ENCODE measurements at places on chromosomes 11 and 22.

DNA sequence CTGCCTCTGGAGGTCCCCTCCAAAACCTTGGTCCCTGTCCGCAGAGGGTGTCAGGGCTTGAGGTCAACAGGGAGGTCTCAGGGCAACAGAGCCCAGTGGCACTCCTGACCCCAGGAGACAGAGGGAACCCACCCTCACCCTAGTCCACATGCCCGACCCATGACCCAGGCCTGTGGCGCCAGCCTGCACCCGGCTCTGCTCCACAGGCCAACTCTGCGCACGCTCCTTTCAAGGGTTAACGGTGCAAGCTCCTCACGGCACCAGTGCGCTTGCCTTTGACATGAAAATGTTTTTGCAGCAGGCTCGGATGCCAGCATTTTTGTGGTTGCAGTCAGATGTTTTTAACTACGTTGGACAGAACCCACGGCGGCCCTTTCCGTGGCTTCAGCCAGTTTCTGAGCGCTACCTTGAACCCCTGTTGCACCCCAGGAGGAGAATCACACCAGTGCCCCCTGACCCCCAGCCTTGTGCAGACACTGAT is 68.6 kb downstream of the CDKN1C start:
- no peak for DNase-seq

GRCh38 chr11:72573072-72573854 is 101.0 kb downstream of the PDE2A start:
- peak; percentile 70 for DNase-seq

DNA sequence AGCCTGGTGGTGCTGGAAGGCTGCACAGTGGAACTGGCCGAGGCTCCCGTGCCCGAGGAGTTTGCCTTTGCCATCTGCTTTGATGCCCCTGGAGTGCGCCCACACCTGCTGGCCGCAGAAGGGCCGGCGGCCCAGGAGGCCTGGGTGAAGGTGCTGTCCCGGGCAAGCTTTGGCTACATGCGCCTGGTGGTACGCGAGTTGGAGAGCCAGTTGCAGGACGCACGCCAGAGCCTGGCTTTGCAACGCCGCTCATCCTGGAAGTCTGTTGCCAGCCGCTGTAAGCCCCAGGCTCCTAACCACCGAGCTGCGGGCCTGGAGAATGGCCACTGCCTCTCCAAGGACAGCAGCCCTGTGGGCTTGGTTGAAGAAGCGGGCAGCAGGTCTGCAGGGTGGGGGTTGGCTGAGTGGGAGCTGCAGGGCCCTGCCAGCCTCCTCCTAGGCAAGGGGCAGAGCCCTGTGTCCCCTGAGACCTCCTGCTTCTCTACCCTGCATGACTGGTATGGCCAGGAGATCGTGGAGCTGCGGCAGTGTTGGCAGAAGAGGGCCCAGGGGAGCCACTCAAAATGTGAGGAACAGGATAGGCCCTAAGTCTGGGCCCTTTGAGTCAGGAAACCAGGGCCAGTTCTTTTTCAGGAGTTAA is 1.9 kb upstream of the SMDT1 start:
- DNase-seq = no peak

- no peak for DNase-seq
These were observed 2.1 kb downstream of the ARAP1 start for GRCh38 chr11:72750086-72750485.

DNA sequence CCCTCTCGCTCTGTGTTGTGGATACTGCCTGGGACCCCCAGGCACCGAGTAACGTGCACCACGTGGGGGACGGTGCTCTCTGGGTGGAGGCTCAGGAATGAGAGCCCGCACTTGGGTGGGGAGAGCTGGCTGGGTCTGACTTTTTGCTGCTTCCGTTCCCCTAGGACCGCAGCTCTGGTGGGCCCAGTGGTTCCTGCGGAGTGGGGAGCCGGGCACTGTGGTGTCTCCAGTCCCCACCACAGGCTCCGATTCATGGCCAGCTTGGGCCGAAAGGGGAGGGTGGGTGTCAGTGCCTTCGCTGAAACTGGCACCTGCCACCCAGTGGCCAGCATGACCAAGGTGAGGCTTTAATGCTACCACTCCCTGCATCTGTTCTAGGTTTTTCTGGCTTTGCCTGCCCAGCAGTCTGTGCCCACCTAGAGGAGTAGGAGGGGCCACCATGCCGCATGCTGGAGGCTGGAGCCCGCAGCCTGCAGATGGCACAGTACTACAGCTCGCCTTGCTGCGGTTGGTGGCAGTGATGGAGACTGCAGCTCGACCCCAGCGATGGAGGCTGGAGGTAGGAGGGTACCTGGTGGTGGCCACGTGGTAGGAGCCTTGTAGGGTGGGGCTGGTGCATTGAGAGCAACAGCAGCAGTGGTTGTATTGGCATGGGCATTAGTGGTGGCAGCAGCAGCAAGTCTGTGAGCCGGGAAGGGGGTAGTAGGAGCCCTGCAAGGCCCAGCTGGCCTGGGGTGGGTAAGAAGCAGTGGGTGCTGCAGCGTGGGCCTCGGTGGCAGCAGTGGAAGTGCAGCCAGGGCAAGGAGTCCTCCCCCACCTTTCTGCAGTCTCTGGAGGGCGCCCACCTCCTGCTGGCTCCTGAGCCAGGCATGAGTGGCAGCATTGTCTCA is 118.8 kb upstream of the VPREB1 start:
- no peak for DNase-seq

GRCh38 chr11:12420040-12420439 is 42.7 kb downstream of the PARVA start:
- no peak for DNase-seq

GRCh38 chr11:28799316-28799715 is 691.1 kb downstream of the METTL15 start:
- DNase-seq = no peak

GRCh38 chr11:68040101-68040956 is 1.5 kb downstream of the TCIRG1 start:
- DNase-seq = no peak

DNA sequence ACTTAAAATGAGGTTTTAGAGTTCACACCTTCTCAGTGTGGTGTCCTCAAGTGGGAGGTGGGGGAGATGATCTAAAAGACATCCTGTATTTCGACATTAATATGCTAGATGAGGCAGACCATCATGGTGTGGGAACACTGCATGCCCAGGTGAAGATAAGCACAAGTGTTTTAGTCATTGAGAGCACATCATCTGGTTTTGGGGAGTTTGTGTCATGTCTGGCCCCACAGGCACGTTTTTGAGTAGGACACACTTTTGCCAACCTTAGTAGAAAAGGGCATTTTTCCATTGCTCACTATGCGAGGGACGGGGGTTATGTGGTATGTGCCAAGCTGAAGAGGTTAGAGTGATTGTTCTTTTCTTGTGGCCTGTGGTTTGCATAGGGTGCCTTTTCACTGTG is 189.3 kb downstream of the DBX1 start:
- DNase-seq = no peak

GRCh38 chr11:118749429-118749828 is 41.5 kb downstream of the DDX6 start:
- DNase-seq = no peak

DNA sequence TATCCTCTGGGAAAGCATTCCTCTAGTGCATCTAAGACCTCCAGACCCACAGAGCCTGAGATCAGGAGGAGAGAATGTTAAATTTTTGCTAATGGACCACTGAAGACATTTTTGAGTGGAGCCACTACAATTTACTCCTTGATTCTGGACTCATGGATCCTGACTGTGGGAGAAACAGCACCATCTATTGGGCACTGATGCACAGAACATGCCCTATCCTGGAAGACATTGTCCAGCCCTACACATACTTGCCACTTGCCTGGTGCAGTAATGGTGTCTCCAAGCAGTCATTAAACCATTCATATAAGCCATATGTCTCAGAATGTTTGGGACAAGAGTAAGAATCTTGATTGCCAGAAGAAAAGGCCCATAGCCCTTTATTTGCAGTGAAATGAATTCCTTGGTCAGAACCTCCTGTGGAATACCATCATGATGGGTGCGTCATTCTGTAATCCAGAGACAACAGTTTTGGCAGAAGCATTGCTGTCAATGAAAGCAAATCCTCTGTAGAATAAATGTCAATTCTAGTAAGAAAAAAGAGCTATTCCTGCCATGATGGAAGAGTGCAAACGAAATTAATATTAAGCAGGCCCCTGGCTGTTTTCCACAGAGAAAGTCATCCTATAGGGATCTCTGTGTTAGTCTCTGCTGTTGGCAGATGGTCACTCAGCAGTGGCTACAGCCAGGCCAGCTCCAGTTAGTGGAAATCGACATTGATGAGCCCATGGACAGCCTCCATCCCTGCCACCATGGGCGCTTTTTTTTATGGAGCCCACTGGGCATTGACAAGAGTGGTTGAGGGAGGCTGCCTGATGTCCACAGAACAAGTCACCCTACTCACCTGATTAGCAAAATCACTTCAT is 43.5 kb downstream of the GGTLC2 start:
- DNase-seq = peak; percentile 64

- DNase-seq = peak; percentile 62
These were observed 32.1 kb upstream of the DGKZ start for GRCh38 chr11:46315033-46315738.

- DNase-seq = no peak
These were observed 7.1 kb upstream of the RANBP1 start for GRCh38 chr22:20108757-20109230.

- no peak for DNase-seq
These were observed 17.2 kb downstream of the DLAT start for GRCh38 chr11:112042161-112042960.

GRCh38 chr22:21972293-21972779 is 10.3 kb downstream of the TOP3B start:
- peak; percentile 53 for DNase-seq

DNA sequence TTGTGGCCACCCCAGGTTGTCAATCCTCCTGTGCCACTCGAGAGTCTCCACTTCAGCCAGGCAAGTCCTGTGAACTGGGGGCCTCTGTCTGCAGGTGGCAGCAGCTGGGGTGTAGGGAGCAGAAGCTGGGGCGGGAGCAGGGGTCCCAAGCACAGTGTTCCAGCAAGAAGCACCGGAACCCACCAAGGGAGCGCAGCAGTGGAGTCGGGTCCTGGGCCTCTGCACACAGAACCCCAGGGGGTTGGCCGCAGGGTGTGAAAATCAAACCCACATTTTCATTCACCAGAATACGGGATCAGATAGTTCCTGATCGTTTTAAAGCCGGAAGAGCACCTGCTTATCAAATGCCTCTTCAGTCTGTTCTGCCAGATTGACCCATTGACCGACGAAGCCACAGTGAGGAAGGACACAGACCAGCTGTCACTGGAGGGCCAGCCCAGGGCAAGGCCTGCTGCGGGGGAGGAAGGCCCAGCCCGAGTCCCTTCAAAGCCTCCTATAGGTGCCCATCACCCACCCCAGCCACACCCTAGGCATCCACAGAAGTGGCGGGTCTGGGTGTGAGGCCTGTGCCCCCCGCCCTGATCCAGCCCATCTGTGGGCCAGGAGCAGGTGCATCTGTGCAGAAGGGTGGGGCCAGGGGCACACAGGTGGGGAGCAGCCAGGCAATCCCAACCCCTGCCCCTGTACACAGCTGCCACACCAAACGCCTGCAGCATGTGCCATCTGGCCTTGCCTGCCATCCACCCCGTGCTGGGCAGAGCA is 34.1 kb downstream of the RSPH14 start:
- DNase-seq = no peak

- no peak for DNase-seq
These were observed 563.2 kb downstream of the TMEM135 start for GRCh38 chr11:87600938-87601337.

DNA sequence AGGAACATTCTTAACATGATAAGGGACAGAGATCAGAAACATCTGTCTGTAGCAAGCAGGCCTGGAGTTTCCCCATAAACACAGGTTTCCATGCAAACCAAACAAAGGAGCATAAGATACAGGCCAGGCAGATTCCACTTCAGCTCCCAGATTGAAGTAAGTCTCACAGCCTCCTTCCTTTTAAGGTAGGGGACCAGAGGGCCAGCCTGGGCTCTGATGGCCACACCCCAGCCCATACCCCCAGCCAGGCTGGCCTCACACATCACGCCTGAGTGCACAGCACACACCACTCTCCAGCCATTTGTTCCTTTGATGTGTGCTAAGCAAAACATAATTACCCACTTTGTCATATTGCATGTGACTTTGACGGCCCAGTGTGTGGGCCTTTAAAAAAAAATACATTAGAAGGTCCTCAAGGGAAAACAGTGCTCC is 518.7 kb downstream of the NTM start:
- DNase-seq = peak; percentile 78

- DNase-seq = no peak
These were observed 8.2 kb upstream of the MAFF start for GRCh38 chr22:38193580-38193979.

- no peak for DNase-seq
These were observed 55.4 kb upstream of the NECTIN1 start for GRCh38 chr11:119784421-119784820.

DNA sequence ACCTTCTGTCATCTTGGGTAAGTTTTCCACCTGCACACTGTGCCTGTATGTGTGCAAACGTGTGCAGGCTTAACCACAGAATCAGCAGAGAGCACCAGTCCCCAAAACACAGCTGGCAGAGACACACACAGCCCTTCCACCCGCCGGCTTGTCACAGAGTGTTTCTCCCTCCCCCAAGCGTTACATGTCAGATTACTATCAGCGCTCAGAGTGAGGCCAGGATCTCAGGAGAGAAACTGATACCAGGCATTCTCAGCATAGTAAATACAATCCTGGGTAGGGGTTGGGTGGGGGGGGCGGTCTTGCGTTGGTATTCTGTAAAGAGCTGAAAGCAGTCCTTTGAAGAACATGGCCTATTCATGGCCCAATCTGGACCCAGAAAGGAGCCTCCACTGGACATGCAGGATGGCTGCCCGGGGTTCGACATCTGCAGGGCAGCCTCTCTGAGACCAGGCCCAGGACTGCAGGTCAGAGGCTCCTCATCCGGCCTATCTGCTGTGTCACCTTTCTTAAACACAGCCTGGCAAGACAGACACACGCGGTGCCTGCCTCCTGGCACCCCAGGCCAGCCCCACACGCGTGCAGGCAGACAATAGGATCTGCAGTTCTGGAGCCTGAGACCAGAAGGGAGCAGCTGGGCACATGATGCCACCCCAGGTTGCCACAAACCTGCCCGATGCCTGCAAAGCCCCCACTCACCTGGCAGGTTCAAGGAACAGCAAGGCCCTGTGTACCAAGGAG is 1.7 kb downstream of the OSBPL5 start:
- no peak for DNase-seq

DNA sequence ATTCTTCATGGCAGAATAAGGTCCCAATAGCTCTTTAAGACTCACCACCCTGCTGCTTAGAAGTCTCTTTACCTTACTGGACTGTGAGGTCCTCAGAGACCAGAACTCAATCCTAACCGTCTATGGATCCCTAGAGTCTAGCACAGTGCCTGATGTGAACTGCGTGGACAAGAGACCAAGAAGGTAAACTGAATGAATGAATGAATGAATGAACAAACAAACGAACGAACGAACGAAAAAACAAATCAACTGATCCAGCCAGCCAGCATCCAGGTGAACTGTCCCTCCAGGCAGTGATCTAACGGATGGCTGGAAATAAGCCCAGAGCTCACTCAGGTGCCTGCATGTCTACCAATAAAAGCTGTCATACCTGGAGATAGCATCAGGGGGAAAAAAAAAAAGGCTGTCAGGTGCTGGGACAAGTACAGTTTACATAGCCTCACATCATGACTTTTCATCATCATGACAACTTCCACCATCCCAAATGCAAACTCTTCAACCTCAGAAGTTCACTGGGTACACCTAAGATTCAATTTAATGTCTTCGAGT is 59.8 kb downstream of the PACSIN2 start:
- DNase-seq = no peak

- no peak for DNase-seq
These were observed 27.4 kb upstream of the CCDC188 start for GRCh38 chr22:20178075-20178914.

- DNase-seq = peak; percentile 83
These were observed 517 bp downstream of the SPINDOC start for GRCh38 chr11:63813563-63814382.

All from retina (tissue), 1 donor.